ENCODE measurements at places on chromosomes 16 and 17. TPM values are rescaled to one million over a fixed set of nuclear protein-coding genes. Genes with fewer than 3 reads are reported as not detected.

The PLXDC1 gene
- 11.1 TPM for total RNA-seq

The MVP gene
- total RNA-seq: 106 TPM

The TEX19 gene
- total RNA-seq: not detected

The CTF1 gene
- total RNA-seq: 3.7 TPM

- H3K36me3 ChIP-seq: no peaks in the 10 kb centered on the region
- H3K4me1 ChIP-seq: no peaks in the 10 kb centered on the region
- H3K27ac ChIP-seq: no peak overlapping the region
- DNase-seq: no peak
Observed at GRCh38 chr16:19245326-19245925, 40.1 kb upstream of the CLEC19A start.

DNA sequence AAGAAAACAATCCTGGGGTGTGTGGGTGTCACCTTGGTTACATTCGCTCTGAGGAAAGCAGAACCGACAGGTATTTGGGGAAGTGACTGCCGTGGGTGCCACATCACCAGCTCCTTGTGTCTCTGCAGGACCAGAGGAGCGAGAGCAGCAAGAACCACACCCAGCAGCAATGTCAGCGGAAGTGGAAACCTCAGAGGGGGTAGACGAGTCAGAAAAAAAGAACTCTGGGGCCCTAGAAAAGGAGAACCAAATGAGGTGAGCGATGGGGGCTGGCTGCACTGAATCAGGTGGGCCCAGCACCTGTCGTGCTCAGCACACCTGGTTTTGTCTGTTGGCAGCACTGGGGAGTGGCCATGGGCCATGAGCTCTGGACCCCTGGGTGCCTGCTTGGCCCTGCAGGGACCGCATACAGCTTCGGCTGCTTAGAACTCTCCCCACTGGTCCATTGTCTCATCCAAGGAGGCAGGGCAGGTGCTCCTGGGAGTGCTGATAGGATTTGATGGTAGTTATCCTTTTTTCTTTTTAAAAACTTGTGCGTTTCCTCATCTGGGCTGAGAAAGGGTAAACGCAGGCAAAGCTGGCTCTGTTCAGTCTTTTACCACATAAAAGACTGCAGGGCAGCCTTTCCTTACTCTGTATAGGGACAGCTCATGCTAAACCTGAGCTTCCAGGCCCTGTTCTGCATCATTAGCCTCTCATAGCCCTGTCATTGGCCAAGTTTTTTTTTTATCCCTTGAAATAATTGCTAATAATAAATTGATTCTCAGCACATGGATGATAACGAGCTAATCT is 29.4 kb downstream of the HMOX2 start:
- H3K27ac ChIP-seq: no peak overlapping the region
- DNase-seq: no peak
- peaks cover 12% of the 10 kb centered on the region for H3K36me3 ChIP-seq
- no peaks in the 10 kb centered on the region for H3K27me3 ChIP-seq

DNA sequence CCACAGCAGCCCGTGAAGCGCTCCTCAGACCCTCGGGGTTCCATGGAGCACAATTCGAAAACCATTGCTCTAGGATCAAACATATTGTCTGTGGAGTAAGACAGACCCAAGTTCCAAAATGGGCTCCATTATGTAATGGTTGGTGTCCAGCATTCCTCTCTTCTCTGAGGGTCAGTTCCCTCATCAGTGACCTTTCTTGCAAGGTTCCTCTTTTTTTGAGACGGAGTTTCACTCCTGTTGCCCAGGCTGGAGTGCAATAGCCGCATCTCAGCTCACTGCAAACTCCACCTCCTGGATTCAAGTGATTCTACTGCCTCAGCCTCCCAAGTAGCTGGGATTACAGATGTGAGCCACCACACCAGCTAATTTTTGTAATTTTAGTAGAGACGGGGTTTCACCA is 28.4 kb downstream of the PLXDC1 start:
- H3K27ac ChIP-seq: no peak overlapping the region
- no peaks in the 10 kb centered on the region for H3K36me3 ChIP-seq
- peaks cover 2% of the 10 kb centered on the region for H3K27me3 ChIP-seq
- H3K4me1 ChIP-seq: peaks cover 14% of the 10 kb centered on the region
- DNase-seq: no peak

DNA sequence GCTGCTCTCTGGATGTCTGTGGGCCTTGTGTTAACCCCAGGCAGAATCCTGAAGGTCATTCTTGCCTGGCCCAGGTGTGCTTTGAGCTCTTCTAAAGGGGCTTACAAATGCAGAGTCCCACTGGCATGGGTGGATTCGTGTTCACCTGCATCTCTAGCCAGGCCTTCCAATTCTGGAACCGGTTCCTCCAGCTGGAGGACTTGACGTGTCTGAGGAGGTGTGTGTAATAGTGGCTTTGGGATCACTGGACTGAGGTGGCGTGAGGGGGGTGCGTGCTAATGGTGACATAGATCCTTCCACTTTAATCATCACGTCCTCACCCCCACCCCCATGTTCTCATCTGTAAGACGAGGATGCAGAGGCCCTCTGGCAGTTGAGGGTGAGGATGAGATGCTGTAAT is 4.8 kb downstream of the GSE1 start:
- H3K4me3 ChIP-seq: no peak overlapping the region
- no peak for DNase-seq
- peaks cover 9% of the 10 kb centered on the region for H3K4me1 ChIP-seq
- H3K27me3 ChIP-seq: peaks cover 2% of the 10 kb centered on the region
- H3K36me3 ChIP-seq: no peaks in the 10 kb centered on the region
- H3K27ac ChIP-seq: no peak overlapping the region

DNA sequence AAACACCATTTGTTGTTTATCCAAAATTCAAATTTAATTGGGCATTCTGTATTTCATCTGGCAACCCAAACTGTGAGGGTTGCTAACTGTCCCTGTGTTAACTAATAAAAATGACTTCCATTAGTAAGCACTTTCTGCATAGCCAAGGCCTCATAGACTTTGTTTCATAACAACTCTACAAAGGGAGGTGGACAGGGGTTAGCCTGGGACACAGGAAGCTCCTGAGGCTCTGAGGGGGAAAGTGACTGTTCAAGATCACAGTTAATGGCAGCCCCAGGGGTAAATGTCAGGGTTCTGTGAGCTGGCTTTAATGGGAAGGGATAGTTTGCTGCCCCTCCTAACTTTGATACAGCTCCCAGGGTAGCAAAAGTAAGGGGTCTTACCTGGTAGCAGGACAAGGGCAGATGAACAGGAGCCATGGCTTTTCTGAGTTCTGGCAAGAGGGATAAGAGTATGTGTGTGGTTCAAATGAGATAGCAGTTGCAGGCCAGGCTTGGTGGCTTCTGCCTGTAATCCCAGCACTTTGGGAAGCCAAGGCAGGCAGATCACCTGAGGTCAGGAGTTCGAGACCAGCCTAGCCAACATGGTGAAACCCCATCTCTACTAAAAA is 2.2 kb downstream of the HEATR9 start:
- H3K27ac ChIP-seq: peak overlapping the region; percentile 13
- H3K36me3 ChIP-seq: peaks cover 1% of the 10 kb centered on the region
- no peak overlapping the region for H3K4me3 ChIP-seq
- H3K4me1 ChIP-seq: peaks cover 12% of the 10 kb centered on the region
- H3K27me3 ChIP-seq: no peaks in the 10 kb centered on the region

GRCh38 chr17:70492368-70492767 is 323.0 kb downstream of the KCNJ2 start:
- no peaks in the 10 kb centered on the region for H3K4me1 ChIP-seq
- H3K36me3 ChIP-seq: no peaks in the 10 kb centered on the region
- H3K27ac ChIP-seq: no peak overlapping the region
- H3K4me3 ChIP-seq: no peak overlapping the region

DNA sequence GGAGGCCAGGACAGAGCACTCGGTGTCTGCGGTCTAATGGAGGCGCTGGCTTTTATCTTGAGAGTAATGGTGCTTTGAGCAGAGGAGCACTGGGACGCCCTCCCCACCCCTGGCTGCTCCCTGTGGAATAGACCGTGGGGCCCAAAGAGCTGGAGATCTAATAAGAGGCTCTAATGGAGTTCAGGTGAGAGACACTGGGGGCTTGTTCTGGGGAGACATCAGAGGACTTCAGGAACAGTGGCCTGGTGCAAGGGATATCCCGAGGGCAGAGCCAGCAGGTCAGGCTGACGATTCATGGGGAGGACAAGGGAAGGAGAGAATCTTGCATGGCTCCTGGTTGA is 9.5 kb upstream of the KRT19 start:
- H3K36me3 ChIP-seq: no peaks in the 10 kb centered on the region
- H3K4me3 ChIP-seq: no peak overlapping the region
- DNase-seq: peak; percentile 36

GRCh38 chr17:1469231-1469852 is 13.3 kb upstream of the CRK start:
- no peak overlapping the region for H3K4me3 ChIP-seq
- no peak overlapping the region for H3K27ac ChIP-seq
- H3K4me1 ChIP-seq: peaks cover 9% of the 10 kb centered on the region
- no peaks in the 10 kb centered on the region for H3K27me3 ChIP-seq
- peaks cover 37% of the 10 kb centered on the region for H3K36me3 ChIP-seq

- H3K36me3 ChIP-seq: no peaks in the 10 kb centered on the region
- peaks cover 3% of the 10 kb centered on the region for H3K27me3 ChIP-seq
- no peak overlapping the region for H3K27ac ChIP-seq
- H3K4me3 ChIP-seq: no peak overlapping the region
Observed at GRCh38 chr17:21269394-21269793, 15.1 kb upstream of the MAP2K3 start.

GRCh38 chr17:63954402-63955063 is 18.2 kb downstream of the SCN4A start:
- no peaks in the 10 kb centered on the region for H3K4me1 ChIP-seq
- H3K4me3 ChIP-seq: no peak overlapping the region
- no peak overlapping the region for H3K27ac ChIP-seq
- no peak for DNase-seq
- H3K27me3 ChIP-seq: peaks cover 3% of the 10 kb centered on the region

- H3K27me3 ChIP-seq: peaks cover 5% of the 10 kb centered on the region
- H3K4me3 ChIP-seq: no peak overlapping the region
- H3K4me1 ChIP-seq: peaks cover 9% of the 10 kb centered on the region
- DNase-seq: no peak
- H3K36me3 ChIP-seq: no peaks in the 10 kb centered on the region
- H3K27ac ChIP-seq: no peak overlapping the region
Observed at GRCh38 chr16:57567691-57568090, 25.2 kb downstream of the ADGRG5 start.

DNA sequence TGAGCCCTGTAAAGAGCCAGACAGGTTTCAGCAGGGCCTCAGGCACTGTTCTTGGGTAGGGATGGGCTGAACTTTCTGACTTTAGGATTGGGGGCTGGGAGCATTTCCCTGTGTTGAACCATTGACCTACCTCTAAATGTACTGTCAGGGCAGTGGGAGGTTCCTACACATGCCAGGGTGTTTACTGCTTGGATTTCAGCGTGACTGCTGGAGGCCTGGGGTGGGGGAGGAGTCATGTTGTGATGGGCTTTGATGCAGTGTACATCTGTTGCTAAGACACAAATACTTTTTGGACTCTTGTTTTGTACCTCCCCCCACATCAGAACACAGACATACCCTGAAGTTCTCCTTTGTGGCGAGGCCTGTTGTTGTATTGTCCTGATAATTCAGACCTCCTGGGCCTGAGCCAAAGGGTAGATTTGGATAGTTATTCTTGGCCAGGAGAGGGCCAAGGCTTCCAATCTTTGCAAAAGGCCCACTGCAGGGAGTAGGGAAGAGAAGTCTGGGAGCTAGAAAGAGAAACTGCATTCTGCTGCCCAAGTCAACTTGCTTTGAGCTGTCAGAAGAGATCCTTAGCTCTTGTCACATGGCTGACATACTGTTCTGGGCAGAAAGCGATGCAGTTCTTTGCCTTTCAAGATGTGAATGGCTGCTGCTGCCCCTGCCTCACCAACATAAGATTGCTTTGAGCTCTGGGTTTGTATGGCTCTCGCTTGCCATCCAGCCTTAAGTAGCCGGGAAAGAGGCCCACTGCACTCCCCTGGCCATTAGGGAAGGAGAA is 3.7 kb downstream of the NFE2L1 start:
- H3K27me3 ChIP-seq: no peaks in the 10 kb centered on the region
- peaks cover 25% of the 10 kb centered on the region for H3K36me3 ChIP-seq
- H3K4me3 ChIP-seq: peak overlapping the region; percentile 94
- H3K27ac ChIP-seq: peak overlapping the region; percentile 100
- H3K4me1 ChIP-seq: peaks cover 79% of the 10 kb centered on the region

DNA sequence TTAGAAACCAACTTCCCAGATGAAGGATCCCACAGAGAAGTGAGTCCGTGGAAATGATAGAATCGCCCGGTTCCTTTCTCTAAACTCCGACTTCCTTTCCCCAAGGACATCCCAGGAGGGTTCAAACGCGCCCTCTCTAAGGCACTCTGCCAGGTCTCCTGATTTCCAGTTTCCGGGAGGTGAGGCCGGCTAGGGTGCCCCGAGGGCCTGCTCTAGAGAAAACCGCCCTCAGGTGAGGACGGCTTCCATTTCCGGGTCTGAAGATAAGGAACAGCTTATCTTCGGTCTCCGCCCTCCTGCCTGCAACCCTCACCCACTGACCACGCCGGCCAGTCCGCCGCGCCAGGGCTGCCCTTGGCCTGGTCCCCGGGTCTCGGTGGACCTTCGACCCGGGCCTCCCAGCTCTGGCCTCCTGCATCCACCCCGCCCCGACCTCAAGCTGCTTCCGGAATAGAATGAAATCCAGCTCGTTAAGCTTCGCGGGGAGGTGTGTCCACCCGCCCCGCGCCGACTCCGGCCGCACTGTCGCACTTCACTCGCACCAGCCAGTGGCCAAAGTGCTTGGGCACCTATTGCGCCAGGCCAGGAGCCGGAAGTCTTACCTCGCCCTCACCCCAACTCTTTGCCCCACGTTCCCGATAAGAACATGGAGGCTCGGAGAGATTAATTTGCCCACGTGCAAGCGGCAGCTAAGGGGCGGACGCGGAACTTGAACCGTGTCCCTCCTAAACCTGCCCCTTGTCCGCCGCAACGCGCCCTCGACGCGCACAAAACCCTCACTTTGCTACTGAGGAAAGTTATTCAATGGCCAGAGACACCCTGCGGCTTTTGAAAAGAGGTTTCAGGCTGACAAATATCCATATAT is 836 bp upstream of the MMP15 start:
- H3K27ac ChIP-seq: no peak overlapping the region
- peaks cover 4% of the 10 kb centered on the region for H3K27me3 ChIP-seq
- peak overlapping the region; percentile 73 for H3K4me3 ChIP-seq
- peak; percentile 64 for DNase-seq
- H3K4me1 ChIP-seq: peaks cover 23% of the 10 kb centered on the region

GRCh38 chr16:54199487-54200160 is 87.0 kb downstream of the IRX3 start:
- H3K4me1 ChIP-seq: no peaks in the 10 kb centered on the region
- DNase-seq: no peak
- no peak overlapping the region for H3K4me3 ChIP-seq
- peaks cover 2% of the 10 kb centered on the region for H3K36me3 ChIP-seq

DNA sequence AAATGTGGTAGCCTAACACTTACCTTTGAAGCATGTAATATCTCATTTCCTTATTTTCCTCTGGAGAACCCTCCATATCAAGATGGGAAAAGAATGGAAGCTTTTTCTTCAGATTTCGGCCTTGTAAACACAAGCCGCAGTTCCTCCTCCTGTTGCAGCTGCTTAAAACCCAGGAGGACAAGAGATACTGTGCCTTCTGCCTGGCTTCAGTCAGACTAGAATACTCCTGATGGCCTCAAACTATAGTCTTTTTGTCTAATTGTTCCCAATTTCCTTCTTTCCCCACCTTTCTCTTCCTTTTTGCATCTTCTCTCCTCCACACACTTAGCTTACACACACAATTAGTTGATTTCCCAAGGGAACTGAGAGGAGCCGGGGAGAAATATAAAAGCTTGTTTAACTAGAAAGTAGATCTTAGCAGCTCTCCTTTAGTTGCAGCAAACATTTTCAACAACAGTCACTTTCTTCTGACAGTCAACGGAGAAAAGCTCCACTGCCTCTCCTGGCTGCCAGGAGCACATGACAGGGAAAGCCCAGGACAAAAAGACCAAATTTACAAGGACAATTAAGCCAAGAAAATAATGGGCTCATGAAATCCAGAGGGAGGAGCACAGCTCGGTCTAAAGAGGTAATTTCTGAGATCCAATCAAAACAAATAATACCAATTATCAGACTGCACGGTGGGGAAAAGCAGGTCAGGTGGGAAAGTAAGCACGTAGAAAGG is 76.4 kb upstream of the C17orf78 start:
- H3K27ac ChIP-seq: peak overlapping the region; percentile 78
- no peak for DNase-seq
- no peaks in the 10 kb centered on the region for H3K27me3 ChIP-seq
- no peak overlapping the region for H3K4me3 ChIP-seq
